ENCODE measurements at places on chromosomes 12 and 14.

- DNase-seq, result peak; percentile 4
Measured at GRCh38 chr12:46858368-46858767, 32.6 kb upstream of the SLC38A4 start.

- DNase-seq, result no peak
Measured at GRCh38 chr12:106122004-106122403, 16.8 kb downstream of the NUAK1 start.

- DNase-seq, result no peak
Measured at GRCh38 chr12:75913502-75914351, 117.8 kb downstream of the PHLDA1 start.

DNA sequence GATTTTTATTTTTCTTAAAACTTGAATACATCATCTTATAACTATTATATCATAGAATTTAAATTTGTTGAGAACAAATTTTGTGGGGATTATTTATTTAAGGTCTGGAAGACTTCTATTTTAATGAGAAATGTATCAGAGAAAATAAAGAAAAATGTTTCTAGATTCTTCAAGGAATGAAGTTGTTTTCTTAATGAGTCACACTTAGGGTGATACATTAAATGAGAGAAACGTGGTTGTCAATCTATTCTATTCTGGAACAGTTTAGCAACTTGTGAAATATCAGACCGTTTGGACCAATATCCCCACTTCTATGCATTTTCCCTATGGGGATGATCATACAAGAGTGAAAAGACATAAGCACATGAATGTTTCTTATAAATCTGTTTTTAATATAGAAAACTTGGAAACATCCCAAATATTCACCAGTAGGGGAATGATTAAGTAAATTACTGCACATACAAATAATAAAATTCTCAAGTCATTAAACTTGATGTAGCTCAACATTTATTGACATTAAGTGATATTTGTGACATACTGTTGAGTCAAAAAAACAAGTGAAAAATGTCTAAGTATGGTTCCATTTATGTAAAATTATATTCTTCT is 88.5 kb downstream of the E2F7 start:
- DNase-seq, result no peak

DNA sequence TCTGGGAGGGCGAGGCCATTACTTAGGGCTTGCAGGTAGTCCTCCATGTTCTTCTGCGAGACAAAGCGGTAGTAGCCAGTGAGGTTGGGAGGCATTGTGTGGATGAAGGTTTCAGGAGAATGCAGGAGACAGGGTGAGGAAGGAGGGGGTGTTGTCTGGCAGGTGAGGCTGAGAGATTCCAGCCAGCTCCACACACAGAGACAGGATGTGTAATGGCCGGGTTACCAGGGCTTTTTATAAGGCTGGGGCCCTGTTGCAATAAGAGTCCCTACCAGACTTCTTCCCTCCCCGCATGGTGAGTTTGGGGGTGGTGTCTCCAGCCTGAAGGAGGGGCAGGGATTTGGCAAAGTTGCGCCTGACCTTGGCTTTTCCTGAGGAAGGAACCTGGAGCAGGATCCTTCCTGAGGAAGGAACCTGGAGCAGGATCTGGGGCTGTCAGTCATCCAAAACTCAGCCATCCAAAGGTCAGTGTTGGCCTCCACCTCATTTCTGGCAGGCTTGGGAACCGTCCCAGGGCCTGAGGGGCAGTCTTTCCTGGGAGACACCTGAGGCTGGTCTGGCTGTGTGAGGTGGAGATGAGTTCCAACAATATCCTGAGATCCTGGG is at the start of gene RBP5:
RBP5 (minus strand) TSS at position 209 of the 606 bp plus-strand sequence; CDS start at position 95, 114 bp downstream.
- no peak for DNase-seq

GRCh38 chr14:29370024-29370423 is 557.6 kb downstream of the PRKD1 start:
- no peak for DNase-seq

- no peak for DNase-seq
Measured at GRCh38 chr12:57735952-57736740, 2.4 kb downstream of the AGAP2 start.

- no peak for DNase-seq
Measured at GRCh38 chr12:62103748-62104147, 156.5 kb upstream of the USP15 start.

DNA sequence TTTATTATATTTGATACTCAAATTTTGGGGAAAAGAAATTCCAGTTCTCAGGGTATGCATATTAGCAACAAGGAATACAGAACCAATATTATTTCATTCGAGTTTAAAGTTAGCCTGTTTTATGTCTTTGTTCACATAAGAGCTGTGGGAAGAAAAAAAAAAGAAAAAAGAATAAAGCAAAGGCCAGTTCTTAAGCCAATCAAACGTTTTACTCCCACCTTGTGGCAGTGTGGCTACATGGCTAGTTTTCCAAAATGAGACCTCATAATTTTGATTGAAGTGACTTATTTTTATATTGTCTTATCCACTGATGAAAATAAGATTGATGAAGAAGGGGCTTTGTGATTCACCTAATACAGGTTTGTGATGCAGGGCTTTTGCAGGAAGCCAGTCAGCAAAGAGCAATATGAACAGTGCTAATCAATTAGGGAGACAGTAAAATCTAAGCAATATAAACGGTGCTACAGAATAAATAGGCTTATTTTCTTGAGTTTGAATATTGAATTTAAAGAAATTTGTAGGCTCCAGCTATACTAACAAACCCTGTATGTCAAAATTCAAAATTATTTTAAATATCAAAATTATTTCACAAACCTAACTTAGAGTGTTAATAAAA is 624.1 kb upstream of the FOXG1 start:
- DNase-seq, result peak; percentile 2

- no peak for DNase-seq
Measured at GRCh38 chr14:54709444-54709843, 142.5 kb downstream of the SAMD4A start.

DNA sequence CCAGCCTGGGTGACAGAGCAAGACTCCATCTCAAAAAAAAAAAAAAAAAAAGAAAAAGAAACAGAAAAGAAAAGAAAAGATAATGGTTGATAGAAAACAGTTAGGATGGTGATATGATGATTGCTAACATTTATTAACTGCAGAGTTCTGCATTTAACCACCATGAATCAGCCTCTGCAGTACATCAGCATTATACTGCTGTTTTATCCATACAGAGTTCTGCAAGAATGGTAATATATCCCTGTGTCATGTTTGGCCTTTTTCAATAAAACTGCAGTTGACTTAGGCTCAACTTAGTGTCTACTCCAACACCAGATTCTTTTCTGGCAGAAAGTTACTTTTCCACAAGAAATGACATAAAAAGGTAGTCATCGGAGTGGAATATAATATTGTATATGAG is 62.6 kb downstream of the DUSP6 start:
- DNase-seq, result no peak

GRCh38 chr14:91158091-91158790 is 44.4 kb downstream of the DGLUCY start:
- no peak for DNase-seq

DNA sequence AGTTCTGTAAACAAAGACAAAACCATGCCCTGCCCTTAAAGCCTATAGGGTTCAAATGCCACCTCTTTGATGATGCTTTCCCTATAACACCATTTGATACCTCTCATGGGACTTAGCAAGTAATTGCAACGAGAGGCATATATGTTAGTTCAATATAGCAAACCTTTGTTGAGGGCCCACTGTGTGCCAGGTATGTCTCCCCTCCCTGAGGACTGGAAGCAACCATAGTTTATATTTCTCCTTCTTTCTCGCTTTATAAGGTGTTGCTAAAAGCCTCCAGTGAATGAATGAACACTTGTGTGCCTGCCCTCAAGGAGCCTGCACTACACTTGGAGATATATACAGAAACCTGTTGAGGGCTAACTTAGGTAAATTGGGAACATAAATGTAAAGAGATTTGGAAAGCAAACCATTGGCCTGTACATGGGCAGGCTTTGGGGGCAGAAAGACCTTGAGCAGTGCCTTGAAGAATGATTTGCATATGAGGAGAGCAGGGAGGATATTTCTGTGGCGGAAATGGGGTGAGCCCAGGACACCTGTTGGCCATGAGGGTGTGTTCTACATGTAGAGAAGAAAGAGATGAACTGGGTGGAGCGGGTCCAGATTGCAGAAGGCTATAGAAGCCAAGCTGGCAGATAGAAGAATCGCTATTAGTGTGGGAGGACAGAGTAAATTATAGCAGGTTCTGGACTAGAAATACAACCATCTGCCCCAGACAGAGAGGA is 1.8 kb upstream of the CKAP4 start:
- no peak for DNase-seq

DNA sequence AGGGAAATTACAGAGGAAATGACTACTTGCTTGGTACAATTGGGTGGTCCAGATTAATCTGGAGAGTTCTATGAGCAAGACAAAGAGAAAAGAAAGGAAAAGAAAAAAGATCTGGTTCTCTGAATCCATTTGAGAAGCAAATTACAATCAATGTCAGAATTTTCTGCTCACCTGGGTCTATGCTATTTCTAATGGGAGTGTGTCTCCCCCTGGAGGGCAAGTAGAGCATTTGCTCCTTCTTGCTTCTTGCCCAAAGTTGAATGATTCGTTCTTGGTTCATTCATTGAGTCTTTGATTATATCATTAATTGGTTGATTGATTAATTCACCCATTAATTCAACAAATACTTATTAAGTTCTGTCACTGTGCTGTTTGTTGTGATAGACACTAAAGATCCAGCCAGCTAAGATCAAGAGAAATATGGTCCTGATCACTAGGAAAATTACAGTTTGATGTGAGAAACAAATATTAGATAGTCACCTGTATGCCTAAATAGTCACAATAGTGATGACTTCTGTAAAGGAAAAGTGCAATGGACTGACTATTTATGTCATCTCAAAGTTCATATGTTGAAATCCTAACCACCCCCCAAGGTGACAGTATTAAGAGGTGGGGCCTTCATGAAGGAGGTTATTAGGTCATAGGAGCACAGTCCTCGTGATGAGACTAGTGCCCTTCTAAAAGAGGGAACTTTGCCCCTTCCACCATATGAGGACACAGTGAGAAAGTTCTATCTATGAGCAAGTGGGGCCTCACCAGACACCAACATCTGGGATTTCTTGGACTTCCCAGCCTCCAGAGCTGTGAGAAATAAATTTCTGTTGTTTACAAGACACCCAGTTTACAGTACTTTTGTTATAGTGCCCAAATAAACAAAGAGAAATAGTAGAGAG is 8.0 kb upstream of the ASB8 start:
- DNase-seq, result peak; percentile 62

DNA sequence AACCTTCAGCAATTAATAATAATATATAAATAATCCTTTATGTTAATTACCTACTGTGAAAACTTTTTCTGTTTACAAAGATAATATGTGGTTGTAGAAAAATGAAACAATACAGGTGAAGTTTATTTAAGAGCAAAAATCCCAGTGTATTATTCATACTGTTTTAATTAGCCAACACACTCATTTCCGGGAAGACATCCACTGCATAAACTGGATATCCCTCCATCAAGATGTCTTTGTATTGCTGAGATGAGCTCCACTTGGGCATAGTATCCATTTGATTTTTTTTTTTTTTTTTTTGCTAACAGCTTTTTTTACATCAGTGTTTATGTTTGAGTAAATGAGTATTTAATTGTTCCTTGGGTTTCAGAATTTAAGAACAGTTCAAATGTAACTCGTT is 13.7 kb upstream of the DERA start:
- no peak for DNase-seq

DNA sequence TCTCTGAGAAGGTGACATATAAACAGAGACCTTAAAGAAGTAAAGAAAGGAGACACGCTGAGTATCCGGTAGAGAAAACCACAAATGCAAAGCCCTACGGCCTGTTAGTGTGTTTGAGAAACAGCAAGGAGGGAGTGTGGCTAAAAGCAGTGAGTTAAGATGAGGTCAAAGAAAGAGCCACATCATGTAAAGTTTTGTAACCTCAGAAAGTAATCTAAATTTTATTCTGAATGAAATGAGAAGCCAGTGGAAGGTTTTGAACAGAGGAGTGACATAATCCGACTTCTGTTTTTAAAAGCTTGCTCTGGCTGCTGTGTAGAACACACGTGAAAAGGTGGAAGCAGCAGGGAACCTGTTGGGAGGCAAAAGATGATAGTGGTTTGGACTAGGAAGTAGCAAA is 32.6 kb downstream of the PPP2R5E start:
- DNase-seq, result peak; percentile 69

DNA sequence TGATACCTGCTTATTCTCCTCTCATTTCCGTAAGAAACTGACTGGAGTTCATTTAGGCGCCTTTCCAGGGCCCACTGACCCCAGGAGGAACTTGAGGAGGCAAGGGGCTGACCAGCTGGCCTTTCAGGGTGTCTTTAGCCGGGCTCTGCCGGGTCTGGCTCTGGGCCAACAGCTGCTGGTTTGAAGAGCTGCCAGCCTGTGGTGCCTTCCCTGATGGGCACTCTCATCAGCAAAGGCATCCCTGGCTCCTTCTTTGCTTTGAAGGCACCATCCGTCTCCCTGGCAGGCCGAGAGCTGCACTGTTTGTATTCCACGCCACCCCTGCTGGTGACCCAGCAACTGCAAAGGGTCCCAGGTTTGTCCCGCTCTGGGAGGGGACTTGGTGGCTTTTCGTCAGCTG is 42.0 kb downstream of the IQSEC3 start:
- no peak for DNase-seq

DNA sequence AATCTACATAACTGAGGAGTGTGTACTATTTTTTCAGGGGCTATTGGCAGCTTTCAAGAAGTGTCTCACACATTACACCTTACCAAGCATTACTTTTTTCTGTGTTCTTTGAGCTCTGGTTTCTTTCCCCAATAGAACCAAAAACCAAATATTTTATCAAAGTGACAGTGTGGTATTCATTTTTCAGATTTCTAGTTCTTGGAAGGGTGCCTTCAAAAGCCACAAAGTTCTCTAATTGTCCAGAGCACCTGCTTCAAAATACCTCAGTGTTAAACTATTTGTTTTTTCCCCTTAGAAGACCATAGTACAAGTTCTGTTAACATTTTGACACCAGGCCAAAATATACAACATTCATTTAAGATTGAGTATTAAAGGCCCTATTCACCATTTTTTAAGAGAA is 515.7 kb downstream of the ETNK1 start:
- no peak for DNase-seq

- no peak for DNase-seq
Measured at GRCh38 chr12:132711080-132711843, 620 bp downstream of the PGAM5 start.

DNA sequence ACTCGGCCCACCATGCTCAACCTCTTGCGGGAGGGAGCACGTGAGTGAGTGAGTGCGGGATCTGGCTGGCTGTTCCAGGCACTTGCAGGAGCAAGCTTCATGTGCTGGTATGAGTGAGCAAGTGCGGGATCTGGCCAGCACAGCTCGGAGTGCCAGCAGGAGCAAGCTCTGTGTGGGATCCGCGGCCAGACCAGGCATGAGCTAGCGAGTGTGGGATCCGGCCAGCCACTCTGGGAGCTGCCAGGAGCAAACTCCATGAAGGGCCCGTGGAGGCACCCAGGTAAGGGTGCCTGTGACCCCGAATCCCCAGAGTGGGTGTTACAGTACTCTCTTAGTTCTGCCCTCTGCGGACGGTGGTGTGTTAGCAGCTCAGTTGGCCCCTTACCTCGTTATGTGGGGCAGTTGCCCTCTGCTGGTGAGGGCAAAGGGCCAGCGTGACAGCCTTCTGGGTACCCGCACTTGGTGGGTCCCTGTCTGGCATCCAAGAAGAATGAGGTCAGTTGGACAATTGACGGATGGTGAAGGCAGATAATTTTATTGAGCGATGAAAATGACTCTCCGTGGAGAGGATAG is 38.3 kb downstream of the RAD51B start:
- DNase-seq, result no peak

GRCh38 chr12:51953864-51954263 is 2.4 kb downstream of the ACVR1B start:
- DNase-seq, result no peak

- no peak for DNase-seq
Measured at GRCh38 chr12:26428420-26428819, 233.0 kb downstream of the SSPN start.
